ENCODE measurements at places on chromosomes 13 and 19.

GRCh38 chr13:75787249-75787928 lies 151.3 kb downstream of the LMO7 start:
- no peak for DNase-seq

DNA sequence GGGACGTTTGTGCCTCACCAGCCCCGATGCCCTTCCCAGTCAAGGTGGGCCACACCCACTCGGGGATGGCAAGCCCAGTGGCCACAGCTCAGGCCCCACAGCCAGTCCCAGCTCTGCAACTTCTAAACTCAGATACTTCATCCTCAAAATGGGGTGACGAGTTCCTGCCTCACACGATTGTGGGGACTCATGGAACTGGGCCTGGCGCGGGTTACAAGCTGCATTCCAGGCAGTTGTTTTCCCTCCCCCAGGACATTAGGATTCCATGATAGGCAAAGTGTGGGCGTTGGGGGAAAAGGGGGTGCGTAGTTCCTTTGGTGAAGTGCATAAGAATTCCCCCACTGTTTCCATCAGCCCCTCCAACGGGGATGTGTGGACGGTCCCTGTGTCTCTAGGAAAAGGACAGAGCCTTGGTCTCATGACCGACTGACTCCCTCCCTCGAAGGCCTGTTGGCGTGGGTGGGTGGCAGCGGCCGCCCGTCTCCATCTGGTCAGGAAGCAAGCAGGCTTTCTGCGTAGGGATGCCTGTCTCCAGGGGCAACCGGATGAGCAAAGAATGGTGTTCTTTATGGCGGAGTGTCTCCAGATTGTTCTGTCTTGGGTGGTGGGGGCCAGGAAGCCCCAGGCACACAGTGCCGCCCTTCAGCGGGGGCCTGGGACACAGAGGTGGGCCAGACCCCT lies 21.1 kb upstream of the NPAS1 start:
- DNase-seq: no peak

DNA sequence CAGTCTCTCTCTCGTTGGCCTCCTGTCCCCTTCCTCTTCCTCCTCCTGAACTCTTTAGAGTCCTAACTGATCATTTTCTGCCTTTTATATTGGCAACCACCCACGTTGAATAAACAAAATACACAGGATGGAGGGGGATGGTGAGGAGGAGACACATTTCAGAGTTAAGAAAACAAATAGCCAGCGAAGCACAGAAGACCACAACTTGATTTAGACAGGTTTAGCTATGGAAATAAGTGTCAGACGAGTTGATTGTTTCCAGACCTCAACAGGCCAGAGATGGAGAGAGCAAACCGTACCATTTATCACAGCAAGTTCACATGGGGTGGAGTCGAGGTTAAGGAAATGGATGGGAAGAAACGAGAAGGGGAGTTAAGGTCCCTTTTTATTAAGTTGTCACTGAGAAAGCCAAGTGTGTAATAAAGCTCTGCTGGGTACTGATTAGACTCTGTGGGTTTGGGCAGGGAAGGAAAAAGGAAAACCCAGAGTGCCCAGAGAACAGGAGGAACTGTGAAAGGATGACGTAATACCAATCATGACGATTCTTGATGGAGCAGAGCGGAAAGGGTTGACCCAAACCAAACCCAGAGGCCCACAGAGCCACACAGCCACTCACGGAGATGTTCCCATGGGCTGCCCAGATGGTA lies 11.1 kb upstream of the SERP2 start:
- no peak for DNase-seq

DNA sequence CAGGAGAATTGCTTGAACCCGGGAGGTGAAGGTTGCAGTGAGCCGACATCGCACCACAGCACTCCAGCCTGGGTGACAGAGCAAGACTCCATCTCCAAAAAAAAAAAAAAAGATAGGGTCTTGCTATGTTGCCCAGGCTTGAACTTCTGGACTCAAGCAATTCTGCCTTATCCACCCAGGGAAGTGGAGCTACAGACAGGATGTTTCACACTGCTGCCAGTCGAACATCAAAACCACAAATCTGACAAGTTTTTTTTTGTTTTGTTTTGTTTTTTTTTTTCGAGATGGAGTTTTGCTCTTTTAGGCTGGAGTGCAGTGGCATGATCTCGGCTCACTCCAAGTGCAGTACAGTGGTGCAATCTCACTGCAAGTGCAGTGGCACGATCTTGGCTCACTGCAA lies 10.8 kb downstream of the XPO4 start:
- DNase-seq: no peak

- DNase-seq: no peak
Observed at GRCh38 chr13:99393791-99394735, 86.9 kb upstream of the GPR183 start.

GRCh38 chr13:33366469-33367062 lies 81.0 kb upstream of the STARD13 start:
- no peak for DNase-seq

- DNase-seq: no peak
Observed at GRCh38 chr13:74751739-74752138, 617.5 kb upstream of the KLF12 start.

GRCh38 chr13:112697756-112698655 lies 8.2 kb downstream of the ATP11A start:
- no peak for DNase-seq

- no peak for DNase-seq
Observed at GRCh38 chr19:38211151-38211591, 12.9 kb downstream of the DPF1 start.

DNA sequence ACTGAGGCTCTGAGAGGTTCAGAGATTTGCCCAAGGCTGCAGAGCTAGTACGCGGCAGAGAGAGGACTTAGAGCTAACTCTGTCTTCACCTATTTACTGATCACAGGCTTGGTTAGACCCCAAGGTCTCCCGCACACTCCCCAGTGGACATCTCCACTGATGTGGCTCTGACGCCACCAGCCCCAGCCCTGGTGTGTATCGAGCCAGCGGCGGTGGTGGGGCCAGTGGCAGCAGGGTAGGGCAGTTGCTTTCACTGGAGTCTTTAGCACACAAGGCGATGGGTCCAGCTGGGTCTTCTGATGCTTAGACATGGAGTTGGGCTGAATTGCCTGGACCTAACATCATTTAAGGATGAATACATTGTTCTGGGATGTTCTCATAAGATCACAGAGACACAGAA lies 85.4 kb downstream of the ANKRD10 start:
- no peak for DNase-seq

- DNase-seq: no peak
Observed at GRCh38 chr13:94143624-94144350, 335.7 kb downstream of the DCT start.

- DNase-seq: no peak
Observed at GRCh38 chr13:108212886-108213285, 2.5 kb downstream of the LIG4 start.

- no peak for DNase-seq
Observed at GRCh38 chr19:13017306-13018034, 22.2 kb downstream of the NFIX start.

DNA sequence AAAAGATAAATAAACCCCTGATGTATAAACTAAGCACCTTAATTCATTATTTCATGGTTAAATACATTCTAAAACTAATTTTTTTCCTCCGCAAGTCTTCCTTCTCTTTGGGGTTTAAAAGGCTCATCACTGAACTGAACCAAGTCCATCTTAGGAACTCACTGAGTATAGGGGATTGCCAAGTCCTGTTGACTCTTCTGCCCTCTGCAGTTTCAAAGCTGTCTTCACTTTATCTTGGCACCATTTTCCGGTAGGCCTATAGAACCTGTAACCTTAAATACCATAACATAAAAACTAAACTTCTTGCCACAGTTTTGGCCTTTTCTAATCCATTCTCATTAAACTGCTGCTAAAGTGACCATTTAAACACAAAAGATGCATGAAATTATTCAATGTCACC lies 66.5 kb upstream of the USPL1 start:
- no peak for DNase-seq

- no peak for DNase-seq
Observed at GRCh38 chr13:110214637-110215036, 92.3 kb downstream of the COL4A1 start.

DNA sequence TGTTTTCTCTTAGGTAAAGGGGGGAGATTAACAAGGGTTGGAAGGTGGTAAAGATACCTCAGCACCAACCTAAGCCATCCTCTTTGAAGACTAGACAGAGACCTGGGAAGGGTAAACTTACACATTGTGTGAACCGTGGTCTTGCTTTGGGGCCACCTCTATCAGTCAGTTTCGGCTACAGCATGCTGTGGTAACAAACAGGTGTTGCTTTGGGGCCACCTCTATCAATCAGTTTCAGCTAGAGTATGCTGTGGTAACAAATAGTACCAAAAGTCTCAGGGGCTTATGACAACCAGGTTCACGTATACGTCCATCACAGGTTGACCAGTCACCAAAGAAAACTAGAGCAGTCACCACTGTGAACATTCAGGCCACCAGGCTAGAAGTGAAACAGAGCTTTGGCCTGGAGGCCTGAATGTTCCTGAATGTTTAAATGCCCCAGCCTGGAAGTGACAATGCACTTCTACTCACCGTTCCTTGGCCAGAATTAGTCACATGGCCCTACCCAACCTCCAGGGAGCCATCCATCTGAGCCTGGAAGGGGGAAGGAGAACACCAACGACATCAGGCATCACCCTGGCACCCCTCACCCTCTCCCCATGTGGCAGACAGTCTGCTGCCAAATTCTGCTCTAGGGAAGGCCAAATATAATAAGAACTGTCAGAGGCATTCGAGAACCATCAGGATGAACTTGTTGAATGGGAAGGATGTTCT lies 3.8 kb downstream of the FXYD7 start:
- DNase-seq: no peak

- no peak for DNase-seq
Observed at GRCh38 chr13:103471896-103472295, 405.7 kb upstream of the SLC10A2 start.

DNA sequence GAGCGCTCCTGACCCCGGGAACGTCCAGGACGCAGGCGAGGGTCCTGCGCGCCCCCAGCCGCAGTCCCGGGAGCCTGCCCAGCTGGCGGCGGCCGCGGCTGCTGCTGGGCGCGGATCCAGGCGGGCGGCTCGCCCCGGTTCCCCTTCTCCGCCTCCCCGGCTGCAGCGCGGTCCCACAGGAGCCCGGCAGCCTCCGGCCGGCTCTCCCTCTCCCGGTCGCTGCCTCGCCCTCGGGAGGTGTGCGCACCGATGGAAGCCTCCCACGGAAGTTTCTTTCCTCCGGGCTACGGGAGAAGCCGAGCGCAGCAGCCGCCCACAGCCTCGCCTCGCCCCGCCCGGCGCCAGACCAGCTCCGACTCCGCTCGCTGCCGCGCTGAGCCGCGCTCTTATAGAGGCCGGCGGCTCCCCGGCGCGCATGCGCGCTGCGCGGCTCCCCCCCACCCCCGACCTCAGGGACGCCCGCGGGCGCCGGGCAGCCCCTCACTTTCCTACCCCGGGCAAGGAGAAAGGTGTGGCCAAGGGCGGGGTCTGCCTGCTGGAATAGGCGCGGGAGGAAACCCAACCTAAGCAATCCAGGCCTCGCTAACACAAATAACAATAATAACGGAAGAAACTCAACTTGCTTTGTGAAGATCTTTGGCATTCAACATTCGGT lies at the start of gene SHISA2:
TSS of gene SHISA2 (minus strand) at position 360 of the 655 bp plus-strand sequence. CDS start 1,041 bp downstream, outside the sequence.
- peak; percentile 53 for DNase-seq

GRCh38 chr19:56273563-56274117 lies 1.1 kb downstream of the EDDM13 start:
- DNase-seq: no peak

- DNase-seq: no peak
Observed at GRCh38 chr19:33866696-33867095, 70.0 kb downstream of the KCTD15 start.
